Activated T-cell treated with anti-CD3 and anti-CD28 coated beads, Interleukin-2, amount 50 U/mL, for 4 hours (primary cell): ENCODE measurements at places on chromosomes 7 and 10.

- no peak for DNase-seq
Measured at GRCh38 chr7:150524018-150524417, 9.3 kb downstream of the GIMAP7 start.

DNA sequence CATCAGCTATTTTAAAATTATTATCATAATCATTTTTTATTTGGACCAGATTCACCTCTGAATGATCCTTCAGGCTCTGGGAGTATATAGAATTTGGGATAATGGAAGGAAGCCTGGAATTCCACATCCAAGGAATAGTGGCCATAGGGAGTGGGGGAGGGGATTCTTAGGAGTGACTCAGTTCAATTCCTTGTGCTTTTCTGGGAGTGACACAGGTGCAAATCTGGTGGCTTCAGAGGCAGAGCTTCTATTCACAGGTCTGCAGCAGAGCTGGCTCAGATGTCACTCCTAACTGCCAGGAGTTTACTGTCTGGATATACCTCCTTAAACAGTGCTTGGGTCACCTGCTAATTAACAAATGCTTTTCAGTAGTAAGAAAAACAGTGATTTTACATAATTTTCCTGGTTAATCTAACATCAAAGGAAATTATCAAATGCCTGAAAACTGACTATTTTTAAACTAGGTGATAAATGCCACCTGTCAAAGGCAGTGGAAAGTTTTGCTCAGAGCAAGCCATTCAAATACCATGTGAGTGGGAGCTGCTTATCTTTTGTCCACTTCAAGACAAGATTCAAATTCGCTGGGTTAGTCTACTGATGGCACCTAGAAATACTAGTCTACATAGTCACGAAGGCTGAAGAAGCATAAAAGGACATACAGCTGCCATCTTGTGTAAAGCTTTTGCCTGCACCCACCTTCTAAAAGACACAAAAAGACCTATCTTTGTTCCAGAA, 106.7 kb upstream of the LAMB4 start:
- DNase-seq, result no peak

- no peak for DNase-seq
Measured at GRCh38 chr7:13742811-13743210, 246.7 kb downstream of the ETV1 start.

- no peak for DNase-seq
Measured at GRCh38 chr10:54808186-54808935, 7.3 kb upstream of the PCDH15 start.

DNA sequence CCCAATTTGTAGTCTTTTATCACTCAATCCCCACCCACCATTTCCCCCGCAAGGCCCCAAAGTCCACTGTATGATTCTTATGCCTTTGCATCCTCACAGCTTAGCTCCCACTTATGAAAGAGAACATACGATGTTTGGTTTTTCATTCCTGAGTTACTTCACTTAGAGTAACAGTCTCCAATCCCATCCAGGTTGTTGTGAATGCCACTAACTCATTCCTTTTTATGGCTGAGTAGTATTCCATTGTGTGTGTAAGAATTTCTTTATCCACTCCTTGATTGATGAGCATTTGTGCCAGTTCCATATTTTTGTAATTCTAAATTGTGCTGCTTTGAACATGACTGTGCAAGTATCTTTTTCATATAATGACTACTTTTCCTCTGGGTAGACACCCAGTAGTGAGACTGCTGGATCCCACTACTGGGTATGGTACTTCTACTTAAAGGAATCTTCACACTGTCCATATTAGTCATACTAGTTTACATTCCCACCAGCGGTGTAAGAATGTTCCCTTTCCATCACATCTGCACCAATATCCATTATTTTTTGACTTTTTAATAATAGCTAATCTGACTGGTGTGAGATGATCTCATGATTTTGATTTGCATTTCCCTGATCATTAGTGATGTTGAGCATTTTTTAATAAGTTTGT, 152.6 kb downstream of the JMJD1C start:
- DNase-seq, result no peak
